ENCODE measurements at places on chromosomes 2 and 18.

GRCh38 chr2:231270221-231271114 is 72.0 kb downstream of the ARMC9 start:
- no peak for DNase-seq

DNA sequence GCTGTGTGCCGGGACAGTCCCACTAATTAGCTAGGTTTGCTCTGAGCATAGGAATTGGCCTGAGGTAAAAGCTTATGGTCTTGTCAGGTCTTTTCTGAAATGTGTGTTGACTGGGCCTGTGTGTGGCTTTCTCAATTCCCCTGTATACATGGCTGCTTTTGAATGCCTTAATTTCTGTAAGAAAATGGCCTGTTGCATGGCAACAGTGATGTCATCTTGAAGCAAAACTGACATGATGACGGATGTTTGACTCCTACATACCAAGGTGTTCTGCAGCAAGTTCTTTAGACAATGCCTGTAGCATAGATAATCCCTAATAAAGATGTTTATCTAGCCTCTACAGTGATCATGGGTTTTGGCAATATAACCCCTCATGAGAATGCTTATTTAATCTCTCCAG is 198.5 kb downstream of the OTX1 start:
- no peak for DNase-seq

GRCh38 chr2:221270806-221271205 is 301.3 kb downstream of the EPHA4 start:
- no peak for DNase-seq

DNA sequence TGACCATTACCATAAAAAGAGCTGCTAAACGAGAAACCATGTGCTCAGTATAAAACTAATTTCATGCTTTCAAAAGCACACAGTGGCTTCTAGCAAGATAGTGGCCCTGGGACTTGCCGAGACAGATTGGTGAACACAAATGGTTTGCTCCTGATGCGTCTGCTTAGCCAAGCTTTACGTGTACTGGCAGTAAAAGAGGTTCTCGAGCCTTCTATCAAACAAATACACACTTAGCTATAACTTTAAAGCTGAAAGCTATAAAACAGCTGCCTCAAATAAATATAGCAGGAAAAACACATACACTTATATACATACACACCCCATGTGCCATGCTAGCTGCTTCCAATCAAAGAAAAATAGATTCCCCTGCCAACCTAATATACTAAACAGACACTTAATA is 117.0 kb downstream of the ZNF385B start:
- no peak for DNase-seq

GRCh38 chr2:180910831-180911665 is 69.4 kb upstream of the UBE2E3 start:
- no peak for DNase-seq

DNA sequence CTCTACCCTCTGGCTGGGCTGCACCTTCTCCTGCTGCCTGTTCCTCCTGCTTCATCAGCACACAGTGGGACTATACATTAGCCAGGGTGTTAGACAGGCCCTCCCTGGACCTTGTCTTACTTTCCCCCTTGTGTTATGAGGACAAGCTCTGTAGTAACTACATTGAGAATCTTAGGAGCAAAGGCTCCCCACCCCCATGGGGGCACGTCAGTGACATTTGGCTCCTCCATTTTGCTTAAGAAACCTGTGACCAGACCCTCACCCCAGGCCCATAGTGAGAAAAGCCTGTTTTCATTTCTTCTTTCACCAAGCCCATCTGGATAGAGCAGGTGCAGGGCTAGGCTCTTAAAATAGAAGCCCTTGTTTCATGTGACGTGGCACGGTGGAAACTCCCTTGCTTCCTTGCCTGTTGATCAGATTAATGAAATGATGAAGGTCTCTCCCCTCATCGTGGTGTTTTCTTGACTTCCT is 146.7 kb downstream of the RPIA start:
- no peak for DNase-seq

DNA sequence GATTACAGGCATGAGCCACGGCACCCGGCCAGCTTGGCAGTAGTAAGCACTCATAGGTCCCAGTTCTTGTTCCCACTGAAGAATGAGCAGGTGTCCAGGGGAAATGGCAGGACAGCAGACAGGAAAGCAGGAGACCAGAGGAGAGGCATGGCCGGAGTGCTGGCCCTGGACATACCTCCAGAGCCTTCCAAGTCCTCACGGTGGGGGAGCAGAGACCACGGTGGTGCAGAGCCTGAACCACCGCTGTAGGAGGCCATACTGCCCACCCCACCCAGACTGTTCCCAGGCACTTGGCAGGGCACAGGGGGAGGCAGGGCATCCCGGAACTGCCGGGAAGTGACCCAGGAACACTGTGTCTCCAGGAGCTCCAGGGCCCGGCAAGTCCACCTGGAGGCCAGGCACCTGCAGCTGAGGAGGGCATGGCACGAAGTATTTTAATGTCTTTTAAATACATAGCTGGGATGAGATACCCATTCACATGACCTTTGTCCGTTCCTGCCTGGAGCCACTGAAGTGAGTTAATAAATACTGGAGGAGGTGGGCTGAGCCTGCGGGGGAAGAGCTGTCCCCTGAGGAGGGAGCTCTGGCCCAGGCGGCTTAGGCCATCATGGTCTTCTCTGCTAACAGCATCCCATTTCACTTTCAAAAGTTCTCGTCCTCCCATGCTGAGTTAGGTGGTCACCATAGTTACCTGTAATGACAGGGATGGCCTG is 49.7 kb upstream of the TFCP2L1 start:
- no peak for DNase-seq

DNA sequence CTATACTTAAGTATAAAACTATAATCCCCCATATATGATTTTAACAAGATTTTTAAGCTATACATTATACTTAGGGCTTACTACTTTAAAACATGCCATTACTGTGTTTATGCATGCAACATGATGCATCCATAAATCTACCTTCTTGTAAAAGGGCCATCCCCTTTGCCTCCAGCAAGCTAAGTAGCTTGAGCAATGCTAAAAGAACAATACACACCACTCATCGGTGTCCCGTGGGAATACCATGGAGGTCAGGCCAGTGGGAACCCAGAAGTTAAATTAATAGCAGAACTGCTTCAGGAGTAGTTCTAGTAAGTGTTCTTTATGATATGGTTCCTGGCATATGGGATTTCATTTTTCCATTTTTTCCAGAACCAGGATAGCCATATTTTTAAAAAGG is 37.8 kb downstream of the SH3RF3 start:
- DNase-seq = no peak

- no peak for DNase-seq
Observed at GRCh38 chr2:157902692-157903091, 26.6 kb upstream of the ACVR1 start.

DNA sequence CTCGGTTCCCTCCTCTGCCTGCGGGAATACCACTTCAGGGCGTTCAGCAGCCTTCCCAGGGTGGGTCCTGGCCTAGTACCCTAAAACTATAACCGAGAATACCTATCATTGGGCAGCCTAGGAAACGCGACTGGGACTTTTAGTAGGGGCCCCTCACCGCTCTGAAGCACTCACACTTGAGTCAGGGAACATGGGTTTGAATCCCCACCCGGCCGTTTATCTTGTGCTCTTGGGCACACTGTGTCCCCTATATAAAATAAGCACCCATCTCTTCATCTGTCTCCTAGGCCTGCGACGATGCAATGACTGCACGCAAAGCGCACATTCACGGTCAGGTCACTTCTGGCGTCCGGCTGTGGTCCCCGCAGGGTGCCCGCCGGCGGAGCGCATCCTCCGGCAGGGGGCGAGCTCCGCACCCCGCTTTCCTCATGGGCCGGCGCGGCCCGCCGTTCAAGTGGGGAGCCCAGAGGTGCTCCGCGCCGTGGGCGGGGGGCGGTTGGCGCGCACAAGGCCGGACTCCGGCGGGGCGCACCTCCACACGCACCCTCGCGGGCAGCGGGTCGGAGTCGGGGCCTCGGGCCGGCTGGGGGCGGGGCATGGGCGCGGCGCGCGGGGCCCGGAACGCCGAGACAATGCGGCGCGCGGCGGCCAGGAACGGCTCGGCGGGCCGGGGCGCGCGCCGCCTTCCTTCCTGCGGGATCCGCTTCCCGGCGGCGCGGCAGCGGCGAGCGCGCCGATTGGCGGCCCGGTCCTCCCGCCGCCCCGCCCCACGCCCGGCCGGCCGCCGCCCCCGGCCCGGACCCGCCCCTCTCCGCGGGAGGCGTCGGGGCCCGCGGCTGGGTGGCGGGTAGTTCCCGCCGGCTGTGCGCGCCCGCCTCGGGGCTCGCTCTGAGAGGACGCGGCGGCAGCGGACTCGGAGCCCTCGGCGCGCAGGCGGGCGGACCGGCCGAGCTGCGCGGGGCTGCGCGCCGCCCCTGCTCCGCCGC is at the start of gene ASAP2:
Gene ASAP2, plus strand, starts transcription at position 850 of the 986 bp plus-strand sequence. CDS start 293 bp downstream, outside the sequence.
- peak; percentile 79 for DNase-seq

DNA sequence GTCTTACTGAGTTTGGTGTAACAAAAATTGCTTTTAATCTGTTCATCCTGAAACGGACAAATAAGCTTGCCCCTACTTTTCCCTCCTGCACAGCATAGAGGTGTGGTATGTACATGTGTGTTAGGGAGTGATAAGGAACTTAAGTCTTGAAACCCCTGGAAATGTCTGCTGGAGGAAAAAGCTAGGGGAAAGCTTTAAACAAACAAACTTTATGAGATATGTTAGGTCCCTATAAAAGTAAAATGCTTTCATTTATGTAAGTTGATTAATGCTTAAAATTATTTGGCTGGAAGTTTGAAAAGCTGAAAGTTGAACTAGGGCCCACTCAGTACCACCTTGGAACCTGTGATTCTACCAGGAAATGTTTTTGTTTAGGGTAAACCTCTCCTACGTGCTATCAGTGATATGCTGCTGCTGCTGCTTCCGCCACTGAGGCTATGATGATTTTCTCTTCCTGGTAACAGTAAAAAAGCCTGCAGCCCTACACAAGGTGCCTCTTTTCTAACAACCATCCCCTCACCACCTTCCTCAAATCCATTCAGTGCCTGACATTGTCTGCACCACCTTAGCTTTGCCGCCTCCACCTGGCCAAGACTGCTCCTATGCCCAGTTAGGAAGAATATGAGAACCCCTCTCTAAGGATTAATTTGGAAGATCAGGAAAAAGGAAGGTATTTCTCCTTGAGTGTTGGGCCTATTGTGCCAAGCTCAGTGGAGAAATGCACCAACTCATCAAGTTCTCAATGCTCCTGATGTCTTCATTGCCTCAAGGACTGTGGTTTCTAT is 2.5 kb upstream of the YES1 start:
- DNase-seq = no peak

DNA sequence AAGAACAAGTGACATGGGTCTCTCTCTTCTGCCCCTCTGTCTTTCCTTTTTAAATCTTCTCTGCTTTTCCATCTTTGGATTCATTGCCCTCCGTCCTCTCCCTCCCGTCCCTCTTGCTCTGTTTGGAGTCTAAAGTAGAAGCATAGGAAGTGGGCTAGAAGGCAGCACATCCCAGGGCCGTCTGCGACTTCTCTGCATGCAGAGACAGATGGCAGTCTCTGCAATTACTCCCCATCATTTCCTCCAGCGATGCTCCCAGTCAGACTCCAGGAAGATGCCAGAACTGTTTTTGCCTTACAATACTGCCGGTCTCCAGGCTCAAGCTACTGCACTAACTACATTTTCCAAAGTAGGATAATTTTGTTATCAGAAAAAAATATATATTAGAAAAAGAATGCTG is 35.2 kb upstream of the LPIN2 start:
- DNase-seq = peak; percentile 68

DNA sequence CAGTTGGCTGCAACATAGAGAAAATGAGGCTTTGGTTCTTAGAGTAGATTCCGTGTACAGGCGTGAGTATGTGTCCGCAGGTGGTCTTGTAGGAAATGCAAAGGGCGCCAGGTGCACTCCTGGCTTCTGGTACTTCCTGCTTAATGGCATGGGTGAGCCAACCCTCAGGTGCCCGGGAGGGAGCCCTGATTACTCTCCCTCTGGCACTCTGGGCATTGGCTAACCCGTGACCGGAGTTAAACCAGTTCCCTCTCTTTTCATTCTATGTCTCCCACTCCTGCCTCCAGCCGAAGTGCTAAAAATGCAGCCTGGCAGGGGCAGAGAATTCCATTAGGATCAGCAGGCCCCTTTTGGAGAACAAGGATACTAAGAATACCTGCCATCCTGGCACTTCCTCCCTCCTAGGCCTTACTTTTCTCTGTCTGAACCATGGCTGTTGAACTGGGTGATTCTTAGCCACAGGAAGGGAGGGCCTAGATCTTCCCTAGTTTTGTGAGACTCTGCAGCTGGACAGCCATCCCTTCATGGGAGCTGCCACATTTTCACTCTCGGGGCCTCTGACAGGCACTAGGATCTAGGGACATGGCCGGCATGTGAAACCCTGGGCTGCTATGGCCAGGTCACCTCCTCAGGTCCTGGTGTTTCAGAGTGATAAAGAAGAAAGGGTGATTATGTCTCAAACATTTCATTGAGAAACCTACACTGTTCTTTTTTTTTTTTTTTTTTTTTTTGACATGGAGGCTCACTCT is 6.5 kb downstream of the MERTK start:
- DNase-seq = no peak

GRCh38 chr2:37203708-37204107 is 7.4 kb downstream of the CEBPZOS start:
- DNase-seq = no peak
